CD4-positive, alpha-beta T cell (primary cell): ENCODE measurements at places on chromosomes 5 and 9.
A peak's percentile ranks its signal among the peaks of the same experiment; 100 is the strongest.

DNA sequence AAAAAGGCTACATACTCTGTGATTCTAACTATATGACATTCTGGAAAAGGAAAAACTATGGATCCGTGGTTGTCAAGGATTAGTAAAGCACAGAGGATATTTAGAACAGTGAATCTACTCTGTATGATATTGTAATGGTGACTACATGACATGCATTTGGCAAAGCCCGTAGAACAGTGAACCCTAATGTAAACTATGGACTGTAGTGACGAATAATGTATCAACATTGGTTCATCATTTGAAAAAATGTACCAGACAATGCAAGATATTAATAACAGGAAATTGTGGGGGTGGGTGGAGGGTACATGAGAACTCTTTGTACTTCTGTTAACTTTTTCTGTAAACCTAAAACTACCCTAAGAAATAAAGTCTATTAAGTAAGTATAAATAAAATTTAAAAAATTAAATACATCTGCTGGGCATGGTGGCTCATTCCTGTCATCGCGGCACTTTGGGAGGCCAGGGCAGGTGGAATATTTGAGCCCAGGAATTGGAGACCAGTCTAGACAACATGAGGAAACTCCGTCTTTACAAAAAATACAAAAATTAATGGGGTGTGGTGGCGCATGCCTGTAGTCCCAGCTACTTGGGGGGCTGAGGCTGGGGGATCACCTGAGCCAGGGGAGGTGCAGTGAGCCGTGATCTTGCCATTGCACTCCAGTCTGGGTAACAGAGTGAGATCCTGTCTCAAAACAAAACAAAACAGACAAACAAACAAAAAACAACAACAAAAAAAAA, 101.7 kb upstream of the TBC1D2 start:
- DNase-seq = peak; percentile 1

DNA sequence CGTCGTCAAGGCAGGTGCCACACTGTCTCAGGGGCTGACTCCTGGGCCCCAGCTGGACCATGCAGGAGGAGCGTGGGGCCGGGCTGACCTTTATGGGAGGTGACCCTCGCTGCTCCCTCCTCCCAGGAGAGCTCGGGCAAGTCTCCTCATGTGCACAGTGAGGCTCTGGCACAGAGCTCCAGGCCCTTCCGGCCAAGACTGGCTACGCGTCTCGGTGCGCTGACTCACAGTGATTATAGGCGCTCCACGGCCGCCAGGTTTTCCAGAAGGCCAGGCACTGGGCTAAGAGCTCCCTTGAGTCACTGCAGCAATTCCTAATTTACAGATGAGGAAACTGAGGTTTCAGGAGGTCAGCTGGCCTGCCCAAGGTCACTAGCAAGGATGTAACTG, 47.4 kb downstream of the VAV2 start:
- no peak for DNase-seq

DNA sequence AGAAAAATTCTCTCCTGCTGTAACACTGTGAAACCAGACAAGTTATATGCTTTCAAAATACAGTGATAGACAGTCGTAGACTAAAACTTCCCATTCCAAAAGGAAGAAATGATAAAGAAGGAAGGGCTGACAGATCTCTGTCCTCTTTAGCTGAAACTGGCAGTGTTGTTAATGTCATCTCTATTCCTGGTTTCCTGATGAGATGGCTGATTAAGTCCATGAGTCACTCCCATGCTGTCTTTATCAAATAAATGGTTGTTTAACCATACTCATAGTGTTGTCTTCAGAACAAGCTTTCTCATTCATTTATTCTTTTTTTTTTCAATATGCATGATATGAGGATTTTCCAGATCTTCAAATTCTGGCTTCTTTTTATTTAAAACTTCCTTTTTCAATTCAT, 952.2 kb upstream of the WWC1 start:
- DNase-seq = no peak

DNA sequence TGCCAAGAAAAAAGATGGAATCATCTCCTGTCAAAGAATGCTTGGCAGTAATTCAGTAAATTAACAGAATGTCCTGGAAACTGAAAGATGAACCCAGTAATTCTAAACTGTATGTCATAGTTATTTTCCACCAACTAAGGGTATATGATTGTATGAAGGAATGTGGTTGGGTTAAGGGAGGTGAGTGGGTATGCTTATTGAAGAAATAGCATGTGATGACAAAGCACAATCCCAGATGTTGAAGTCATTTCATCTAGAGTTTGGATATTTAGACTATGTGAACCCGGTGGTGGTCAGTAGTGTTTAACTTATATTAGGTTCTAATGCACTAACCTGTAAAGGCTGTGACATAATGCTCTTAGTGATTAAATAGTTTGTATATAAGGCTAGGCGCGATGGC, 87.3 kb downstream of the CDKN2A start:
- DNase-seq = no peak

GRCh38 chr9:1383899-1384455, 333.8 kb downstream of the DMRT2 start:
- no peak for DNase-seq

DNA sequence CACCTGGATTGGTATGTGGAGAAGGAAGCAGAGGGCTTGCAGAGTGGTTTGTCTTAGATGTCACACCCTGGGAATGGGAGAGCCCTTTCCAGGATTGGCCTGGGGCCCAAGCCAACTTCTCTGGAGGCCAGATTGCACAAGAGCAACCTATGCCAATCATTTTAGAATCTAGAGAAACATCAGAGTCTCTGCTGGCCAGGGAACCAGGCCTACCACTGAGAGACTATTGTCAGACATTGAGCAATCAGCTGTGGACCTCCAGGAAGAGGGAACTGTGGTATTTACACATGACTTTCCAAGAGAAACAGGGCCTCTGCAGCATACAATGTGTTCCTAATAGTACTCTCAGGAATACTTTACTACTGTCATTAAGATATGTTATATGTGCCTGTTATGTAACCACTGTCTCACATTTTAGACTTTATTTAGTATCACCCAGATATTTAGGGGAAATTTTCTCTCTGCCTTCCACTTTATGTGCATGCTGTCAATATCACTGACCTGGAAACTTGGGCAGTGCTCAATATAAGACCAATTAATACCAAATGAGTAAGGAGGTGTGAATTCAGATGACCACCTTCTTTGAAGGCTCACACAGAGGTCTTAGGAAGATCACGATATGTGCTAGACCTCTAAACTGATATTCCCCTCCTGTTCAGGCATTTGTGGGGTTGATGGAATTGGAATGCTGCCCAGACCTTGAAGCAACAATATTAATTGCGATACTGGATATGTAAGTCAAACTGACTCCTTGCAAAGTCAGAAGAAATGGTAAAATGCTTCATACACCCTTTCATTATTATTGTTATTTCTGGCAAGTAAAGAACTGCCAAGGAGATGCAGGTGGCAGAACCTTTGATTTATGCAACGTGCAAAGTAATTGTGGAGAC, 20.5 kb upstream of the CCL28 start:
- DNase-seq = no peak

DNA sequence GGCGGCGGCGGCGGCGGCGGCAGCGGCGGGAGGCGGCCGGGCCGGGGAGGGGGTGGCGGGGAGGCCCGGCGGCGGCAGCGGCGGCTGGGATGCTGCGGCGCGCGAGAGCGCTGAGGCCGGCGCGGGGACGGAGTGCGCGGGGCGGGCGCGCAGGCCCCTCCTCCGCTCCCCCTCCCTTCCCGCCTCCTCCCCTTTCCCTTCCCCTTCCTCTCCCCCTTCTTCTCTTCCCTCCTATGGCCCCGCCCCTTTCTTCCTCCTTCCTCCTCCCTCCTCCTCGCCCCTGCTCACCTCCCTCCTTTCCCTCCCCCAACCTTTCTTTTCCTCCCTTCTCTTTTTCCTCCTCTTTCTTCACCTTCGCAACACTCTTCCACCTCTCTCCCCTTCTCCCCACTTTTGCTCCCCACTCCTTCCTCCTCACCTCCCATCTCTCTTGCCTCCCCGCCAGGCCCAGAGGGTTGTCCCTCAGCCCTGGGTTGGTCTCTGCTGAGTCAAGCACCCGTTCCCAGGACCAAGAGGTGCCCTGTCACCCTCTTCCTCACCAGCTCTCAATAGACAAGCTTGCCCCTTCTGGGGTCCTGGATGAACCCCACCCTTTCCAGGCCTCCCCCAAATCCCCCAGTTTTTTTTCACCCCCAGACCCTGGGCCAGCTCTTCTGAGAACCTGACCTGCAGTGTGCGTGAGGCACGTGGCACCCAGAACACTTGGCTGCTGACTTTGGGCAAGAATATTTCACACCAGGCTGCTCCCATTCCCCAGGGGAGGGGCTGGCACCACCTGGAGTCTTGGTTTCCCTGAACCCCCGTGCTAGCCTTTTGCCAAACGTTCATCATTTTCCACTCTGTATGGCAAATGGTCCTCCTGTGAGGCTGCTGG, at the start of gene SEMA4D:
TSS of gene SEMA4D (minus strand) at position 136 of the 874 bp plus-strand sequence. CDS start 92,657 bp downstream, outside the sequence.
- peak; percentile 63 for DNase-seq

GRCh38 chr5:175696139-175696854, 38.4 kb downstream of the HRH2 start:
- peak; percentile 69 for DNase-seq

GRCh38 chr9:115353681-115354080, 235.7 kb upstream of the TNC start:
- no peak for DNase-seq

GRCh38 chr5:132354381-132355139, 14.9 kb upstream of the SLC22A5 start:
- DNase-seq = no peak

- no peak for DNase-seq
Observed at GRCh38 chr9:119761812-119762211, 392.6 kb upstream of the BRINP1 start.

DNA sequence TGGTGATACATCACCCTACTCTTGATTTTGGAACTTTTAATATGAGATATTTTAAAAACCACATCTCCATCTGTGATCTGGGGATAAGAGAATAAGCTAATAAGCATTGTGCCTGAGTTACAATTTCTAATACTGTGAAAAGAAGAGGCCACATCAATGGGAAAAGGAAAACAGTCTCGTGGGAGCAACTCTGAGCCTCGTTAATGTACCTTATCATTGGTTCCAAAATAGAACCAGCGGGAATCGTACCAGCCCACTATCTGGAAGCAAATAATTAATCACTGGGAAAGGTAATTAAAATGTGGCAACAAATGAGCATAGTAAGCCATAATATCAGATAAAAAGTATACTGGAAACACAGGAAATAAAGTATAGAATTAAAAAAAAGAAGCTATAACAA, 28.0 kb upstream of the CEP78 start:
- DNase-seq = no peak

DNA sequence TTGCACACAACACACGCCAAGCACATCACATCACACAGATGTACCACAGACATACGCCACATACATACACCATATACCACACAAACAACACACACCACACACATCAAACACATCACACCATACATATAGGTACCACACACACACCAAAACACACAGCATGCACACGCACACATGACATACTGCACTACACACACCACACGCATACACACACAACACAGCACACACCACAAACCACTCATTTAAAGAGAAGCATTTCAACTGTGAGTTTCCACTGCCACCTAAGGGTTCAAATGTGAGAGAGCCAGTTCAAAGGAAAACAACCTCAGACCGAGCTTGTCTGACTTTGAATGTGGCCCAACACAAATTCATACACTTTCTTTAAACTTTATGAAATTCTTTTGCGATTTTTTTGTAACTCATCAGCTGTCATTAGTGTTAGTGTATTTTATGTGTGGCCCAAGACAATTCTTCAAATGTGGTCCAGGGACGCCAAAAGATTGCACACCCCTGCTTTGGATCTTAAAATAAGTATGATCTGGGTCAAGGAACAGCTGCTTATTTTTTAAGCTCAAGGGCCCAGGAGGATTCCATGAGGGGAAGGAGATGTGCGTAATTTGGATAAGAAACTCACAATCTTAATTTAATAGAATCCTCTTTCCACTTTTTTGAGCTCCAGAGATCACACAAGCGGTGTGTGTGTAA, 494.6 kb downstream of the GADD45G start:
- DNase-seq = no peak

DNA sequence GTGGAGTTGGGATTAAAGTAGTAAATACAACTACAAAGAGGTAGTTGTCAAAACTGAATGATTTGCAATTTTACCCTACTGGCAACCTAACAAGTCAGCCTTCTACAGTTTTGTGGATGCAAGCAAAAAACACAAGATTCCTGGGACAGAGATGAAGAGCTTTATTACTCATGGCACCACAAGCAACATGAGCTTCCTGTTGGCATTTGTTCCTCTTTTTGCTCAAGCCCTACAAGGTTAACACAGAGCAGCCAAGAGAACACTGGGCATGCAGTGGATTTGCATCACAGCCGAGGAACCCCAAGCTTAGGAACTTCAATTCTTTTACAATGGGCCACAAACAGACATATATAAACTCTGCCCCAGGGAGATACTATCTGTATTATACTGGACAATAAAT, 28.8 kb upstream of the DMAC1 start:
- DNase-seq = no peak

- DNase-seq = no peak
Observed at GRCh38 chr9:84703793-84704192, 34.3 kb downstream of the NTRK2 start.

- DNase-seq = no peak
Observed at GRCh38 chr5:80453366-80453765, 34.5 kb upstream of the FAM151B start.

DNA sequence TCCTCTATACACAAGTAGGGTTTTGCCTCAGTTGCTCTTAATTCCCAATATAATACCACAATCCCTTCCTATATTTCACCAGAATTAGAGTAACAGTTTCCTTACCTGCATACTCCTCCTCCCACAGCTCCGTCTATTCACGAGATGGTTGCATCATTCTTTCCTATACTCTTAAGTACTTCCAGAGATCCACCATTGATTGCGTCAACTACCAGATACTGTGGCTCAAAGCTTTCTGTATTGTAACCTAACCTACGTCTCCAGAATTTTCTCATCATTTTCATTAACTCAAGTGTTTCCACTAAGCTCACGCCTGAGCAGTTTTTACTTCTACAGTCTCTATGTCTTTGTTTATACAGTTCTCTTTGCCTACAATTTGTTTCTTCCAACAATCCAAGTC, 31.2 kb upstream of the MINAR2 start:
- DNase-seq = no peak

GRCh38 chr5:37799865-37800421, 39.9 kb downstream of the GDNF start:
- DNase-seq = no peak

GRCh38 chr9:107739601-107740082, 250.1 kb upstream of the KLF4 start:
- no peak for DNase-seq

DNA sequence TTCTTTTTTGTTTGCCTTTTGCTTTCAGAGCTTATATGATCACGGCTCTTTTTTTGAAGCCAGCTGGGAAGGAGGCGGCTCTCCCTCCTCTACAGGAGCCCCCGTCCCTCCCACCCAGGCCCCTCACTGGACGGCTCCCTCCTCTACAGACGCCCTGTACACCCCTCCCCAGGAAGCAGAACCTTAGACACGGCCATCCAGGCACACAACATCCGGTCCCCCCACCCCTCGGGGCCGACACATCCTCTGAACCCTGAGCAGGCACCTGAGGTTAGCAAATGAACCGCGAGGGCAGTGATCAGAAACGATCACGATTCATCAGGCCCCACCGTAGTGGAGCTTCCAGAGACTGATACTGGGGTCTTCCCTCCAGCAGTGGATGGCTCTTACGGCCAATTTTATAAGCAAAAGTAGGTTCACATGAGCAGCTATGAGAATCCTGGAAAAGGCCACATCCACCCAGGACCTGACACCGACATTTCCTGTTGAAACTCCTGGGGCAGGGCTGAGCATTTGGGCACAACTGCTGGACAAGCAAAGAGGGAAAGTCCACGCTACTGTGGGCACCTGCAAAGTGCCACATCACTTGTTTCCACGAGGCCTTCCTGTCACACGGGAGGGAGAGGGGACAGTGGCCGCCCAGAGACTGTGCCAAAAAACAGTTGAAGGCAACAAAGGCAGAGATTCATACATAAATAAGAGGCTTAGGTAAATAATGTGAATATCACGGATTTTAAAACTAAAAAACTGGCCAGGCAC, 78.9 kb downstream of the SEMA4D start:
- DNase-seq = peak; percentile 63
